ENCODE measurements at places on chromosomes 7 and 10. TPM values are rescaled to one million over a fixed set of nuclear protein-coding genes. Genes with fewer than 3 reads are reported as not detected.

The ITGA8 gene
- total RNA-seq: not detected

The SEM1 gene
- total RNA-seq: 116 TPM

The HMX3 gene
- not detected for total RNA-seq

DNA sequence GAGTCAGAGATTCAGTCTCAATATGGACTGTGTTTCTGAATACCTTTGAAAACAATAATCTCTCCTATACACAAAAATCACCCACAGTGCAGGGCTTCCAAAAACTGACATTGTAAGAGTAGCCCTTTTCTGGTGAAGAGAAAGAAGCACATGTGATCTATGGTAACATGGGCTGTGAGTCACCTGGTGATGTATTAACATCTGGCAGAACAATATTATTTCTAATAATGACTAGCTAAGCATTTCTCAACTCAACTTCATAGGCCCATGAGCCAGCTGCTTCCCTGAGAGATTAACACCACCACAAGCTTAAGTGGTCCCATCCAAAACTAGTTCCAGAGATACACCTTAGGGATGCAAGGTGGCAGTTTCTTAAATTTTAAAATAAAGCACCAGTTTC lies 331.0 kb upstream of the NRP1 start:
- H3K36me3 ChIP-seq: no peaks in the 10 kb centered on the region
- no peak overlapping the region for H3K4me3 ChIP-seq
- no peak for DNase-seq
- no peaks in the 10 kb centered on the region for H3K4me1 ChIP-seq

- no peak overlapping the region for H3K4me3 ChIP-seq
- no peak for DNase-seq
- H3K36me3 ChIP-seq: no peaks in the 10 kb centered on the region
- 0 out of 2 replicates have a peak, but pooled peaks cover 4% of the 10 kb centered on the region for H3K4me1 ChIP-seq
- no peak overlapping the region for H3K27ac ChIP-seq
These were observed 66.5 kb downstream of the ZNF277 start for GRCh38 chr7:112272921-112273561.

DNA sequence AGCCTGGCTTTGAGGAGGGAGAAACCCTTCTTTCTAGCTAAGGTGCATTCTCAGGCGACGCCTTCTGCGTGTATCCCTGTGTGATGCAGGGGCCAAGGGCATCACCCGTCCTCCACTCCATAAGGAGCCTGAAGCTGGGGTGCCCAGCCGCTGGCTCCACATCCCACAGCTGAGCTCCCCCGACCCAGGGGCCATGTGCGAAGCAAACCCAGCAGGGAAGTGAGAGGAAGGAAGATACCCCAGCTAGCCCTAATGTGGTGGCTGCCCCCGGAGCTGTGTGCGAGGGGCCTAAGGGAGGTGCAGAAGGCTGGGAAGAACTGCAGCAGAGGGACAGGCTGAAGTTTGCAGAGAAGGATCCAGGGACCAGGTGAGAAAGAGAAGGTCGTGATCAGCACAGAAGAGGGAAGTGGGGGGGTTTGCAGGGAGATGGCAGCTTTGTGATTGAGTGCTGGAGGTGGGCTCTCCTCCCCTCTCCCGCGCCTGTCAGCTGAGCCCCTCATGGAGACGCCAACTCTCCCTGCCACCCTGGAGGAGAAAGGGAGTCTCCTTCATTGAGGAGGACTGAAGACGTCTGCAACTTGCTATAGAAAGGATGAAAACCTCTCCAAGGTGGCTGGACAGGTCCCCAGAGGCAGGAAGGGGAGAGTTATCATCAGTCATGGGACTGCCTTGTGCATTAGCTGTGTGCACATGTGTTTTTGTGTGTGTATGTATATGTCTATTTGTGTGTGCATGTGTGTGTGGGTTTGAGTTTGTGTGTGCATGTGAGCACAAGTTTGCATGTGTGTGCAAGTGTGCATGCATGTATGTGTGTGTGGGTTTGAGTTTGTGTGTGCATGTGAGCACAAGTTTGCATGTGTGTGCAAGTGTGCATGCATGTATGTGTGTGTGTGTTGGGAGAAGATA lies 3.5 kb upstream of the CALML5 start:
- H3K4me3 ChIP-seq: no peak overlapping the region
- peaks cover 29% of the 10 kb centered on the region for H3K4me1 ChIP-seq
- H3K27ac ChIP-seq: peak overlapping the region; percentile 84
- H3K36me3 ChIP-seq: no peaks in the 10 kb centered on the region
- no peaks in the 10 kb centered on the region for H3K27me3 ChIP-seq

DNA sequence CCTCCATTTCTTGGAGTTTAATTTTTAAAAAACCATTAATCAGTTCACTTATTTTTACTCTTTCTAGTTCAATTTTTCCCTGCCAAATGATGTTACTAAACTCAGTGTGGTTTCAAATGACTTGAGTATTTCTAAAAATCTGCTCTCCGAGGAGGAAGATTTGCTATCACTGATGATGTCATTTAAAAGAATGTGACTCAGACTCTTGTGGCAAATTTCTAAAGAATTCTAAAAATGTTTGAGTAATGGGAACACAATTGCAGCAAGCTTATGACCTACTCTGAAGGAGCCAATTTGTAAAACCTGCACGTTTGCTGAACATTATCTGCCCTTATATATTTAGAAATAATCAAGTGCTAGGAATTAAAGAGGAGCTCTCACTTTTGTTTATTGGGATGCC lies 88.6 kb downstream of the SPAG6 start:
- H3K4me1 ChIP-seq: peaks cover 54% of the 10 kb centered on the region
- H3K4me3 ChIP-seq: no peak overlapping the region
- no peaks in the 10 kb centered on the region for H3K27me3 ChIP-seq
- peak overlapping the region; percentile 93 for H3K27ac ChIP-seq
- peak; percentile 45 for DNase-seq
- H3K36me3 ChIP-seq: no peaks in the 10 kb centered on the region
